ENCODE measurements at places on chromosomes 7 and 10.

GRCh38 chr10:69963835-69964710, 88.6 kb upstream of the MACROH2A2 start:
- DNase-seq = no peak

DNA sequence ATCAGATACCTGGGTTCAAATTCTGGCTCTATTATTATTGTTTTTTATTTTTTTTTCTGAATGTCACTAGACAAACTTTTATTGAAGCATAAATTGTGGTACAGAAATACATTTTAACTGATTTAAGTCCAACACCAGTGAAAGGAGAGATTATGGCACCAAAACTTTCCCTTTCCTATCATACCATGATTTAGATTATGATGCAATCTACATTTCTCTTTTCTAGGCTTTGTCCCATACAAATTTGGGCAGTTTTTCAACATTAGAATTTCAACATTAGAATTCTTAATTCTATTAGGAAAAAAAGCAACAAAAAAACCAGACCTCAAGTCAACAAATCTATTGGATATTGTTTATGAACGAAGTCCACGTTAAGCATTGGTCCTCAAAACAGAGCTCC, 11.0 kb downstream of the AS3MT start:
- DNase-seq = no peak

- no peak for DNase-seq
Observed at GRCh38 chr10:44357023-44357540, 27.8 kb downstream of the CXCL12 start.

DNA sequence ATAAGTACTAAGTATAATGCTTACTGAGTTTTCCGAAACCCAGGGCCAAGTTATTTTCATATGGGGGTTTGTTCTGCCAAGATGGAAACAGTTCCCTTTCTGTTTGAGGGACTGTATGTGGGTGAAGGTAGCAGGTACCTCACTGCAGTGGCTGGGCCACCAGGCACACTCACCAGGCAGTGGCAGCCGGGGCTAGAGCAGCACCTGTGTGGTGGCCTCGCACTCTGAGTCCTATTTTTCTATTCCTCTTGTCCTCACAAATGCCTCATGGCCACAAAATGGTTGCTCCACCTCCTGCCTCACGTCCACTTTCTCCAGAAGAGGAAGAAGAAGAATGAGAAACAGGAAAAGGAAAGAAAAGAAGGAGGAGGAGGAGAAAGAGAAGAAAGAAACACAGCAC, 167.3 kb upstream of the SHH start:
- DNase-seq = no peak

GRCh38 chr7:99531354-99531765, 20.6 kb downstream of the FAM200A start:
- no peak for DNase-seq

DNA sequence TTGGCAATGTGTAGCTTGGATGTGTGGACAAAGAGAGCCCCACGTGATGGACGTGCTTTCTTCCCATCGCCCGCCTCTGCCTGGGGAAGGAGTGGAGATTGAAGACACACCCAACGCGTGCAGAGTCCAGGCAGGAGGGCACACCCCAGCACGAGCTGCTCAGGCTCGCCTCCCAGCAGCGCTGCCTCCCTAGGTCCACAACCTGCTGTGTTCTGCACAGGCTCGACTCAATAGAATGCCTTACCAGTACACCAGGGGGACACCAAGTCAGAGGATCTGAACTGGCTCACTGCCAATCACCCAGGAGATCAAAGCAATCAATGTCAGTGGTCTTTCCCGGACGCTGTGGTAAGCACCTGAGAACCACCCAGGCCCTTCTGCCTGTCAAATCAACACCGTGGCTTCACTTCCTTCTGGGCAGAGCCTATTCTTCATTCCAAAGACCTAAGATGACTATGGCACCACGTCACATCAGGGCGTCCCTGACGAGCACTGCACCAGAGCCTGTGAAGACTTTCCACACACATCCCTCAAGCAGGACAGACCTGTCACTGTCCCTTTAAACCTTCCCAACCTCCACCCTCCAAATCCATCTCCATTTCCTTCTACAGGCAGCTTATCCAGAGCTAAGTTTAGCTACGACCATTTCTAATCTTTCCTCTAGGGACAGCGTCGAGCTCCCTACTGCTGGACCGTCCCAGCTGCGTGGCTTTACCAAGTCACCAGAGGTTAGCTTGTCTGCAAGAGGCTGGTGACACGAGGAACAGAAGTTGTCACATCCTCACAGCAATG, 72.3 kb downstream of the AMZ1 start:
- DNase-seq = peak; percentile 49

GRCh38 chr7:142425281-142425680, 167.4 kb upstream of the PRSS58 start:
- no peak for DNase-seq

GRCh38 chr7:37380831-37381230, 67.8 kb downstream of the ELMO1 start:
- DNase-seq = no peak

GRCh38 chr10:14282276-14282675, 48.4 kb downstream of the FRMD4A start:
- no peak for DNase-seq

- no peak for DNase-seq
Observed at GRCh38 chr10:48670978-48671913, 13.4 kb upstream of the WDFY4 start.

GRCh38 chr10:76481178-76481577, 1049.8 kb downstream of the LRMDA start:
- DNase-seq = no peak

DNA sequence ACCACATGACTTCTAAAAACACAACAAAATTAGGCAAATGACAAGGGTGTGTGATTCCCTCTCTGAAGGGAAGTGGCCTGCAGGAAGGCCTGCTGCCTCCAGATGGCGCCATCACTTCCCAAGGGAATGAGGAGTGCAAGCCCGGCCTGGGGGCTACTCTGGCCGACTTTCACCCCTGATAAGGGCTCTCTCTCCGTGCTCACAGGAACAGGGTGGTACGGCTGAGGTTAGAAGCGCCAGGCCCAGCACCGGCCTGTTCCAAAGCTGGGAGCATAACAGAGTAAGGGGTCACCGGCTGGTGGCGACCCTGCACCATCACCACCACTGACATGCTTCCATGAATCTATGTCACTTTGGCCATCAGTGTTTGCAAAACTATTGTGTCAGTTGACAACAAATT, 13.1 kb downstream of the RBP3 start:
- DNase-seq = no peak

GRCh38 chr7:16086743-16087142, 334.6 kb downstream of the CRPPA start:
- no peak for DNase-seq

GRCh38 chr10:109875151-109875568, 48.2 kb downstream of the XPNPEP1 start:
- no peak for DNase-seq

- peak; percentile 84 for DNase-seq
Observed at GRCh38 chr7:90192876-90193750, 18.4 kb upstream of the STEAP2 start.

- DNase-seq = peak; percentile 26
Observed at GRCh38 chr7:149753375-149754233, 19.8 kb downstream of the ZNF467 start.

GRCh38 chr10:6175329-6176055, 27.2 kb upstream of the PFKFB3 start:
- DNase-seq = no peak

DNA sequence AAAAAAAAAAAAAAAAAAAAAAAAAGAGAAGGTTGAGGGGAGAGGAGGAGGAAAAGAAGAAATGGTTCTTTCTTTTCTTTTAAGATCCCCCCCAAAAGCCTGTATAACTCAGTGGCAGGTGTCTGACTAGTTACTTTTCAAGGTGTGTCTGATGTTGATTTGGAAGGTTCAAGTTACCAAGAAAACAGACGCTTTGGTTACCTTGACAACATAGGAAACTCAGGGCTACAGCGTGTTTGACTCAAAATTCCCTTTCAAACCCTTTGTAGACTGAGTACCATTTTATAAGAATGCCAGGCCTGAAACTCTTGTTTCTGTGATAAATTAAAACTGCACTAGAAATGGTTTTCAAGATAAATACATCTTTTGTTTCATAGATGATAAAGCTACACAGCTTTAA, 286.8 kb downstream of the SKIDA1 start:
- DNase-seq = no peak

GRCh38 chr7:113100121-113100603, 13.5 kb upstream of the GPR85 start:
- DNase-seq = no peak

GRCh38 chr10:131173484-131174210, 137.9 kb downstream of the TCERG1L start:
- no peak for DNase-seq

DNA sequence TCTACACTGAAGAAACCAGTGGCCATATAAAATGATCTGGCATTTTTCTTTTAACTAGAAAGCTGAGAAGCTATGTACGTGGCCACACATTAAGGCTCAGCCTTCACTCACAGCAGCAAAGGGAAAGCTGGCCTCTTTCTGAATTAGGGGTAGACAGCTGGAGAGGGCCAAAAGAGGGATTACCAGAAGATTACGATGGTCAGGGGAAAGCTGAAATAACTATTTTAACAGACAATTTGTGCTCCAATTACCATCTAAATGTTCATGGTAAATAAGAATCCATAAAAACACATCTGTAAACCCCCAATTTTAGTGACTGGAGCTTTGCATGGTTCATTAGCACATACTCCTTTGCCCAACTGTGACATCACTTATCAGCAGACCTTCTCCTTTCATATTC, 314.3 kb downstream of the HPSE2 start:
- no peak for DNase-seq

DNA sequence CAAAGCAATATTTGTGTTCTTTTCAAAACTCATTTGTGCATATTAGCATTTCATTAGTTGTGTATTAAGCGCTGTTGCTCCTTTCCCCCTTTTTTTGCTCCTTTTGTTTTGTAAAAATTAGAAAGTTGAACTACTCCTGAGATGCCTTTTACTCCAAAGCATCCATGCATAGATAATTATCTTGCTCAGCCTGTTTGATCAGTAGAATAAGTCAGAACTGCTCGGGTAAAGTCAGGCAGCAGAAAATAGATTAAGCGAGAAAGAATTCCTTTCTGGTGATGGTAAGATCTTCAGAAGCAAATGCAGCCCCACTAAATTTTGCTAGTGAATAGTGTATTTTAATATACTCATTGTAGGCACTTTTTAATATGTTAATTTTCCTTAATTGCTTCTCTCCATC, 227.1 kb downstream of the TEX36 start:
- no peak for DNase-seq

DNA sequence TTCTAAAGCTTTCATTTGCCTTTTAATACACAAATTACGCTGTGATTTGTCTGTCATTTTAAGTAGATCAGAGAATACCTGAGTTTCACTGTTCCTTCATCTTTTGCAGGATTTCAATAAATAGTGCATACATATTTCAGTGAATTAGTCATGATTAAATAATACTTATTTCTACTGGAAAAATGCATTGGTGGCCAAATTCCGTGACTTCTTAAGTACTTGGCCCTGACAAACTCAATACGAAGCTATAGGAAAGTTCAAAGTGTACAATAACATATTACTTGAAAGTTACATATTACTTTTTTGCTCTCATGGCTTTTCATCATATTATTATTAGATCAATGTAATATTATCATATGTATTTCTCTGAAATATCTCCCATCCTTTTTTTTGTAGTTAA, 16.1 kb upstream of the PLXDC2 start:
- no peak for DNase-seq

DNA sequence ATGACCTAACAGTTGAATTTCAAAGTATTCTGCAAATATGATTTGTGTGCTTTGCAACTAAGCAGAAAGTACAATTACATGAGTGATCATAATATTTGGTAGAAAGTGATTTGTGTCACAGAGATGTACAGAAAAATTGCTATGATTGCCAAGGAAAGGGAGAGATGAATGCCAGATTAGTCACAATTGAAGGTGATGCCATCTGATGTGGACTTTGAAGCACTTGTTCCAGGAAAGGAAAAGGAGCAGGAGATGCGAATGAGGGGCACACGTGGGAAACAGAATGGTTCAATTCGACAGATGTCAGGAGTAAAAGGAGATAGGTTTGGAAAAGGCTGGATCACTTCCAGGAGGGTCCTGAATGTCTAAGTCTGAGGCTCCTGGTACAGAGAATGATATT, 153.1 kb upstream of the LAMB4 start:
- DNase-seq = no peak

GRCh38 chr7:155323001-155323638, 25.4 kb downstream of the INSIG1 start:
- DNase-seq = no peak

DNA sequence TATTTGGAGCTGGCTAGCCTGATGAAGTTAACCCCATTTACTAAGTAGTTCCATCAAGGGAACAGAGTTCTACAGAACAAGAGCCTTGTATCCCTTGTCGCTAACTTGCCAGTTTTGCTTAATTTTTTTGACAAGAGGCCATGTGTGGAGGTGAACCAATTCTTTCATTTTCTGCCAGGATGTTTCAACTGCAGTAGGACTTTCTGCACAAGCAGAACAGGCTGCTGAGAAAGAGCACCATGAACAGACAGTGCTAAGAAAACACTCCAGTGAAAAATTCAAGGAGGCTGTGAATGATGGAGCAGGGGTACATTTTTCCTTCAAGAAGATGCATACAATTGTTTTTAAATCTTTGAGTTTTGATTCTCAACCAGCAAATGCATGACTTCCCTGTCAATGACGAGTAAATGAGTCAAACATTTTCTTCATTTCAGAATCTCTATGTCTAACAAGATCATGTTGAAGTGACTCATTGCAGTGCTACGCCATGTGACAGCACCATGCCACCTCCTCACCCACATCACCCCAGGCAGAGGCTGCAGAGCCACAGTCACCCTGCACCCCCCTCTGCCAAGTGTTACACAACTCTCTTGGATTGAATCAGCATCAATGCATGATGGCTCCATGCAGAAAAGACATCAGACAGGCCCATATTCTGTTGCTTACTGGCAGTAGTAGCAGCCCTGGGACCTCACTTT, 193.1 kb downstream of the COBL start:
- DNase-seq = peak; percentile 89

DNA sequence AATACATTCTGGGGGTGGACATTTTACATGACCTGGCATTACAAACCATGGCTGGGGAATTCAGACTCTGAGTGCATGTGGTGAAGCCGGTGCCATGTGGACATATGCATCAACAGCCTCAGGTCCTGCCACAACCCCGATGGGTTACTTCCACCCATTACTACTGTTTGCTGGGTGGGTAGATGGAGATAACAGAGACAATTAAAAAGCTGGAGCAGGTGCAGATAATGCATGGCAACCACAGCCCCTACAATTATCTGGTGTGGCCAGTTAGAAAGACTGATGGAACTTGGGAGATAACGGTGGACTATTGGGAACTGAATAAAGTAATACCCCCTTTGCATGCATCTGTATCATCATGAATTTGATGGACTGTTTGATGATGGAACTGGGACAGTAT, 21.6 kb upstream of the ADAMTS14 start:
- DNase-seq = no peak

GRCh38 chr10:73871295-73872189, 2.8 kb downstream of the CAMK2G start:
- no peak for DNase-seq

GRCh38 chr10:43689618-43689954, 40.9 kb upstream of the ZNF32 start:
- peak; percentile 39 for DNase-seq

- no peak for DNase-seq
Observed at GRCh38 chr7:90710466-90710850, 114.3 kb downstream of the CDK14 start.

GRCh38 chr7:11951909-11952308, 119.9 kb upstream of the THSD7A start:
- no peak for DNase-seq

GRCh38 chr10:109895848-109896247, 27.5 kb downstream of the XPNPEP1 start:
- no peak for DNase-seq

GRCh38 chr10:13969118-13969791, 361.5 kb downstream of the FRMD4A start:
- DNase-seq = no peak
